ENCODE measurements at places on chromosomes 1 and 21. TPM values are rescaled to one million over a fixed set of nuclear protein-coding genes. Genes with fewer than 3 reads are reported as not detected.

P3R3URF gene
- not detected for total RNA-seq

DENND2D gene
- 3.5 TPM for total RNA-seq

CRABP2 gene
- total RNA-seq: 0.29 TPM

CFHR1 gene
- not detected for total RNA-seq

- no peak for DNase-seq
These were observed 31.6 kb downstream of the ZC3H11B start for GRCh38 chr1:219581344-219581743.

DNA sequence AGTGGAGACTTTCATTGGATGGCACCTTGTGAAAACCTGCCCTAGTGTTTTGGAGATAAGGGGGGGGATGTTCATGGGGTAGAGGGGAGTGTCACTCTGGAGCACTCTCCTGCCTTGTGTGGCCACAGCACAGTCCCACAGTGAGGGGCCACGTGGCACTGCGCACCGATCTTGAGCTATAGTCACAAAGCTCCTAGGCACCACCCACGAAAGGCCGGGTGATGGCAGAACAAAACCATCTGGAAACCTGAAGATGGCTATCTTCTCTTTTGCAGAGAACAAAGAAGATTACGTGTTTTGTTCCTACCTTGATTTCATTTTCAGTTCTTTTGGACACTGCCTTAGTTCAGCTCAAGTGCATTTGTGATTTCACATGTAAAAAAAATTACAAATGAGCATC is 220.6 kb downstream of the RGS7 start:
- DNase-seq: no peak

- no peak for DNase-seq
These were observed 14.5 kb downstream of the NMNAT1 start for GRCh38 chr1:9957726-9958125.

DNA sequence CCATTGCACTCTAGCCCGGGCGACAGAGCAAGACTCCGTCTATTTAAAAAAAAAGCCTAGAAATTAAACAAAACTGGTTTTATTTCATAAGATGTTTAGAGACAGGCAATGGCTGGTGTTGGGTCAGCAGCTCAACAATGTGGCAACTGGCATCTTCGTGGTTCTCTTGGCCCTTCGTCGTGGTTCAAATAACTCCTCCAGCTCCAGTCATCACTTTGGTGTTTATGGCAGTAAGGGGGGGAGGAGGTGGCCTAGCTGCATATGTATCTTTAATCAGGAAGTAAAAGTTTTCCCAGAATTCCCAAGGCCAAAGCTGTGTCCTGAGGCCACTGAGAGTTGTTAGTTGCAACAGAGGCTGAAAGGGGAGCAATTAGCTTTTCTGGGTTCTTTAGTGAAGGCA is 13.0 kb upstream of the LTN1 start:
- no peak for DNase-seq

DNA sequence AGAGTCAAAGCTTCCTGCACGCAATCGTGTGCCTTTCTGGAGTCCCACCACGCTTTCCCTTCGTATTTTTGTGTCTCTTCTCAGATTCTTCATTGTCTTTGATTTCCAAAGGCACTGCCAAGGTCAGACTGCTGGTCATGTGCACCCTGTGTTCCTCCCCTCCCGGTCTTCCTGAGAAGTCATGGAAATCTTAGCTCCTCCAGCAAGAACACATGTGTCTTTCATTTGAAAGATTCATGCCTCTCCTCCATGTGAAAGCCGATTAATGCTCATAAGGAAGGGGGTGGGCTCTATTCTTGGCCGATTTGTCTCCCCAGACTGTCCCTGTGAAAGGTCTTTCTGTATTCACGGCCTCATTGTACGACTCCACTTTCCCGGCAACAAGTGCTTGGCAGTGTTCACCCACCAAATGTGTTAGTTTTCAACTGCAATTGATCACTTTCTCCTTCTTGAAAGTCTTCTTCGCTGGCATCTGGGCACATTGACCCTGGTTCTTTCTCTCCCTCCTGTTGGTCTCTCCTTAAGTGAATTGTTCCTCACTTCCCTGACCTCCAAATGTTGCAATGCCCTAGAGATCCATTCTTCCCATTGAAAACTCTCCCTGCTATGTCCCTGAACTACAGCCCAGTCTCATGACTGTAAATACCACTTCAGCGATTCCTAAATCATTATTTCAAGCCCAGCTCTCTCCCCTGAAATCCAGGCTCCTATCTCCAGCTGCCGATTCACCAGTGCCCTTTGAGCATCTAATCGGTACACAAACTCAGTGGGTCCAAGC is 25.4 kb downstream of the MX2 start:
- peak; percentile 57 for DNase-seq

DNA sequence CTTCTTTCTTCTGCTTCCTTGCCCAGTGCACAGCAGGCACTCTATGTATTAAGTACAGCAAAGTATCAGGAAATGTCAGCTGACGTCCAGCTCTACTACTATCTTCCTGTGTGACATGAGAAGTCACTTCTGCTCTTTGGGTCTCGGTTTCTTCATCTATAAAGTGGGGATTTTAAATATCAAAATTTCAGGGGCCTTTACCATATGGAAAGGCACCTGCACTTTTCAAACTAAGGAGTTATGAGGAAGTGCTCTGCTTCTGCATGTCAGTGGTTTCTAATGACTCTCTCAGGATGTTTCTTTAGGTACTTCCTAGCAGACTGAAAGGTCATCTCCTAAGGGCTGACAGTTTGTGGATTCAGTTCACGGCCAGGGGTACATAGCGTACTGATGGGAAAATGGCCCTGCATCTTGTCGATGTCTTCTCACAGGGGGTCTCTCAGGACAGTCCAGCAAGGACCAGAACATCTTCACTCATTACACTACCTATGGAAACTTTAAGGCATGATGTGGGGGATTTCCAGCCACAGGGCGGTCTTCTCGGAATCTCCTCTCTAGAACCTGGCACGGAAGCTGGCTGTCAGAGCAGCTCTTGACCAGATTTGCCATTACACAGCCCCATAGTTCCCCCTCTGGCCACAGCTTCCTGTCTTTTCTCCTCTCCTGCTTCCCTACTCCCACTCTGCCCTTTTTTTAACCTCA is 42.0 kb upstream of the MTF1 start:
- no peak for DNase-seq

DNA sequence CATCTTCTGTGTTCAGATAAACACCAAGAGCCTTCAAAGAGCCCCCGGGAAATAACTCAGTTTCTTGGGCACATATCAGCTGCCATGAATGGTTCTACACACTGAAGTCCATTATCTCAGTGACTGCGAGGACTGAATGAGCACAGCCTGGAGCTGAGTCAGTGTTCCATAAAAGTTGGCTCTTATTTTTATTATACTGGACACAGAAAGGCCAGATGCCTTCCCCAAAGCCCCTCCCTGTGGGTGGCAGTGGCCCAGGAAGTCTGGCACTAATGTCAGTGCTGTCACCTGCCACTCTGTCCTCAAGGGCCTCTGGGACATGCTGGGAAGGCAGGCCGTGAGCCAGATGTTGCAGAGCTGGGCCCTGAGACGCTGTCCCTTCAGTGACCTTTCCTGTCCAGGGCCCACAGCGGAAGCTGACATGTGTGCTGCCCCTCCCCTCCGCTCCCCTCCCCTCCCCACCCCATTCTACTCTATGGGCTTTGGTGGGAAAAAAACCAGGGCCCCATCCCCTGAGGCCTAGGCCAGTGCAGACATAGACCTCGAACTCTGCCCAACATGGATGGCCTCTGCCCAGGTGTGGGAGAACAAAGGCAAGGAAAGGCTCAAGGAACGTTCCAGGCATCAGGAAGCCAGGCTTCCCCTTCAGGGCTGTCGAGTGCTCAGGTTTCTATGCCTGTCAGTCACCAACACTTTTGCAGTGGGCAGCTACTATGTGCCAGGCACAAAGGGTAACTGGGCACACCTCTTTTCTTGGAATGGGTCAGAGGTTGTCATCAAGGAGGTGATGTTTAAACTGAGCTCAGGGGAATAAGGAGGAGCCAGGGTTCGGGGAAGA is 22.4 kb upstream of the NPPB start:
- peak; percentile 9 for DNase-seq

DNA sequence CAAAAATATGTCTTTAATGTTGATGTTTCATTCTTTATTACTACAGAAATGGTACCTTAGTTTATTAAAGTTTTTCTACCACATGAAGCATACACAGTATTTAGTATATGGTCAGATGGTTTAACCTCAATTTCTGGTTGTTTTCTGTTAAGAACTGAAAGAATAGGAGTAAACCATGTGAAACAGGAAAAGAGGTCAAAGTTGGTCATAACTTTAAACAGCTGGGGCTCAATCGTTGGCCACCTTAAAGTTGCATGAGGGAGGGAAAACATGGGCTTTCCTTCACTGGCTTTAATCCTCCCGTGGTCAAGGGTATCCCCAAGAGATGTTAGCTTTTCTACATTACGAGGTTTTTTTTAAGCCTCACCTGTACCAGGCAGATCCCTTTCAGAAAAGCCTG is 483.3 kb upstream of the ADAMTS5 start:
- DNase-seq: no peak

- DNase-seq: no peak
These were observed 210.4 kb downstream of the HIVEP3 start for GRCh38 chr1:41708332-41708731.

DNA sequence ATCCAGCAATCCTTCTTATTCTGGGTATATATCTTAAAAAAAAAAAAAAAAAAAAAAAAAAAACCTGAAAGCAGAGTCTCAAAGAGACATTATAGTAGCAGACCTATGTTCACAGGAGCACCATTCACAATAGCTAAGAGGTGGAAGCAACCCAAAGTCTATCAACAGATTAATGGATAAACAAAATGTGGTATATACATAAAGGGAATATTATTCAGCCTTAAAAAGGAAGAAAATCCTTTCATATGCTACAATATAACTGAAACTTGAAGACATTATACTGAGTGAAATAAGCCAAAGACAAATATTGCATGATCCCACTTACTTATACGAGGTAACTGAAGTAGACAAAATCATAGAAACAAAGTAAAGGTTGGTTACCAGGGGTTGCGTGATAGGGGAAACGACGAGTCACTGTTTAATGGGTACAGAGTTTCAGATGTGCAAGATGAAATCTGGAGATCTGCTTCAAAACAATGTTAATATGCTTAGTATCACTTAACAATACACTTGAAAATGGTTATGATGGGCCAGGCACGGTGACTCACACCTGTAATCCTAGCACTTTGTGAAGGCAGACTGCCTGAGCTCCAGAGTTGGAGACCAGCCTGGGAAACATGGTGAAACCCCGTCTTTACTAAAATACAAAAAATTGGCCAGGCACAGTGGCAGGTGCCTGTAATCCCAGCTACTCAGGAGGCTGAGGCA is 29.5 kb downstream of the PIK3R3 start:
- no peak for DNase-seq

GRCh38 chr21:42534421-42535378 is 21.0 kb downstream of the SLC37A1 start:
- DNase-seq: no peak

DNA sequence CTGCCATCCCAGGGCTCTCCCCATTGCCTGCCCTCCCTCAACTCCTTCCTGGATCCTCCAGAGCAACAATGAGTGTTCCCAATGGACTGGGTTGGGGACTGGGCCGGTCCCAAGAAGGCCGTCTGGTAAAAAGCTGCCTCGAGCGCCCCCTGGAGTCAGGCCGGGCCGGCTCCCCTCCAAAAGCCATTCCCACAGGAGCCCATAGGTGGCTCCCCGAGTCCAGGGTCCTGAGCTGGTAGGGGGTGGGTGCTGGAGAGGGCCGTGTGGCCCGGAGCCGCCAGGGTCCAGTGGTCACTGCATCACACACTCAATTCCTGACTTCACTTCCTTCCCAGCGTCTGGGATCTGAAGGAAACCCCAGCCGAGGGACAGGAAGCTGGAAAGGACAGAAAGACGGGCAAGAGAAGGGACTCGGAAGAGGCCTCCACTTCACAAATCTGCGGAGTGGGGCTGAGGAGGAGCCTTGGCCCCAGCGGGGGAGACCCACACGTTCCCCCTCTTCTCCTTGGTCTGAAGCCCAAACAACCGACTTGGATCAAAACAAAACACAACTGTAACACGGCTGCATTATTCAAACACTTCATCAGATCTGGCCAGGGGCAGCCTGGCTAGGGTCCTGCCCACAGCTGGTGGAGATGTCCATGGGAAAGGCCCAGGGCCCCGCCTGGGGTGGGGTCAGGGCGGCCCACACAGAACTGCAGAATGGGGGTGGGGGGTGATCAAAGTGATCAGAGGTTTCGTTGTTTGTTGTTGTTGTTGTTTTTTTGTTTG is 10.9 kb upstream of the ALDH4A1 start:
- DNase-seq: peak; percentile 79

DNA sequence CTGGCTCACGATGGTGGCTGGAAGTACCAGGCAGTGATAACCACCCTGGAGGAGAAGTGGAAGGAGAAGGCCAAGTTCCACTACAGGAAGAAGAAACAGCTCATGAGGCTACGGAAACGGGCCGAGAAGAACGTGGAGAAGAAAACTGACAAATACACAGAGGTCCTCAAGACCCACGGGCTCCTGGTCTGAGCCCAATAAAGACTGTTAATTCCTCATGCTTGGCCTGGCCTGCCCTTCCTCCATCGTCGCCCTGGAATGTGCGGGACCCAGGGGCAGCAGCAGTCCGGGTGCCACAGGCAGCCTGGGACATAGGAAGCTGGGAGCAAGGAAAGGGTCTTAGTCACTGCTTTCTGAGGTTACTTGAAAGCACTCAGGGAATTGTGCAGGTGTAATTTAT is 10.8 kb downstream of the IL24 start:
- no peak for DNase-seq

DNA sequence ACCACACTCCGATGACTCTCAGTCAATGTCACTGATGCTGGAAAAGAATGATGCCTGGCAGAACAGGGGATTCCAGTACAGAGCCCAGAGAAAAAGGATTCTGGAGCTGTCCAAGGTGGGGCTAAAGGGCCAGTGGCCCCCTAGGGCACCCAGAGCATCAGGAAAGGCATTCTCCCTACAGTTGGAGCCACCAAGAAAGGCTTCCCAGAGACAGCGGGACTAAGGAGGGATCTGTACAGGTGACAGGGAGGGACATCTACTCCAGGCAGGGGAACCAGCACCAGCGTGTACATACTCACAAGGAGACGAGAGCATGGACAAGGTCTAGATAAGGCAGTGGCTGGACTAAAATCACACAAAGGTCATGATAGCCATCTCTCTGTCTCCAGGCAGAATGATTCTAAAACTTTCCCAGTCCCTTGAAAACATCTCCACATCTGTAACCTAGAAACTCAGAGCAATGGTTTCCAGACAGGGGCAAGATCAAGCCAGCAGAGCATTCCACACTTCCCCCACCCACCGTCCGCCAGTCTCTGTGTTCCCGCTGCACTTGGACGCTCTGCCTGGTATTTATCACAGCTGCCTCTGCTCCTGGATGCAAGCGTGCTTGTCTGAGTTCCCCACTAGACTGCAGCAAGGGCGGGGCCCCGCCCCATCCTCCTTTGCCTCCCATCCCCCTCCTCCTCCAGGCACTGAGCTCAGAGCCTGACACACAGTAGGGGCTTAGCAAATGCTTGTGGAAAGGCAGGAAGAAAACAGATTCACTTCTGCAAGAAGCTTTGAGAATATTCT is 111.6 kb upstream of the ZC3H12A start:
- no peak for DNase-seq
